ENCODE measurements at places on chromosomes 7 and 10. TPM values are rescaled to one million over a fixed set of nuclear protein-coding genes. Genes with fewer than 3 reads are reported as not detected.

TRIM73 gene
- total RNA-seq, result 2.9 TPM

COL17A1 gene
- under 0.01 TPM for total RNA-seq

DEPP1 gene
- total RNA-seq, result 4.1 TPM

SMIM30 gene
- total RNA-seq, result 24.5 TPM

CRHR2 gene
- total RNA-seq, result 0.41 TPM

TFAM gene
- 62.0 TPM for total RNA-seq

TEX47 gene
- not detected for total RNA-seq

NKX1-2 gene
- under 0.01 TPM for total RNA-seq

ANK3 gene
- total RNA-seq, result 205 TPM

AGBL3 gene
- total RNA-seq, result 8.2 TPM

SLF2 gene
- 46.5 TPM for total RNA-seq

ADGRA1 gene
- total RNA-seq, result 2.4 TPM

CDNF gene
- 0.82 TPM for total RNA-seq

PRPF18 gene
- total RNA-seq, result 36.7 TPM

TCERG1L gene
- 2.0 TPM for total RNA-seq

YAE1 gene
- total RNA-seq, result 45.2 TPM

NEURL1 gene
- 25.7 TPM for total RNA-seq

ADRB1 gene
- total RNA-seq, result 3.3 TPM

GDF10 gene
- 6.5 TPM for total RNA-seq

C10orf71 gene
- not detected for total RNA-seq

ODAD2 gene
- 0.82 TPM for total RNA-seq

RBM20 gene
- 0.41 TPM for total RNA-seq

LRRTM3 gene
- total RNA-seq, result 14.7 TPM

FAM25C gene
- total RNA-seq, result not detected

AKR1C8 gene
- total RNA-seq, result not detected

XPNPEP1 gene
- 79.9 TPM for total RNA-seq

TBC1D12 gene
- total RNA-seq, result 57.5 TPM

DUS4L gene
- 15.5 TPM for total RNA-seq

OR2AE1 gene
- not detected for total RNA-seq

ATG9B gene
- total RNA-seq, result 2.4 TPM

PTPN20 gene
- 18.8 TPM for total RNA-seq

ZNF467 gene
- 1.6 TPM for total RNA-seq

TRIL gene
- total RNA-seq, result 17.5 TPM

FAM20C gene
- total RNA-seq, result 19.6 TPM

MRC1 gene
- total RNA-seq, result 3.7 TPM

EVX1 gene
- total RNA-seq, result not detected

PKD1L1 gene
- under 0.01 TPM for total RNA-seq

ADCY1 gene
- 92.1 TPM for total RNA-seq

STEAP1B gene
- total RNA-seq, result 2.4 TPM

ZFAND4 gene
- 13.9 TPM for total RNA-seq

MMD2 gene
- total RNA-seq, result 2.4 TPM

PTTG1IP2 gene
- total RNA-seq, result not detected

CLCN1 gene
- total RNA-seq, result under 0.01 TPM

TLL2 gene
- 0.82 TPM for total RNA-seq

VSTM2A gene
- 99.1 TPM for total RNA-seq

ASB10 gene
- not detected for total RNA-seq

SMKR1 gene
- 3.7 TPM for total RNA-seq
